GOT3 (cell line): ENCODE measurements at places on chromosomes 3 and 15.

- no peak for DNase-seq
These were observed 4.6 kb downstream of the DENND6A start for GRCh38 chr3:57688291-57688690.

- no peak for DNase-seq
These were observed 215.7 kb upstream of the WNT5A start for GRCh38 chr3:55702822-55703221.

- DNase-seq = no peak
These were observed 87.0 kb downstream of the TMEM108 start for GRCh38 chr3:133125171-133125570.

DNA sequence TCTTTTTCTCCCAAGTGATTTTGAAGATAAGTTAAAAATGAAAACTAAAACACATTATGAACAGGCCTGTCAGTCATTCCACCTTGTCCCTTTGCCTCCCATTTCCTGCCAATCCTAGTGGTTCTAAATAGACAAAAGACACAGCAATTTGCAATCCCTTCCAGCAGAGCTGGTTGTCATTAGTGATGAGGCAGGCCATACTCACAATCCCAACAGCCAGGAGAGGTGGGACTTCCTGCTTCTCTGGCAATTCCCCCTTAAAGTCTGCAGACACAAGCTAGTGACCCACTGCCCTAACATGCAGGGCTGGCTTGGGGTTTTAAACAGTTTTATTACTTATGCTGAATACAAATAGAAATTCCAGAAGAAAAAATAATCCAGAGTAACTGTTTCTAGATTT lies 38.4 kb upstream of the RBP1 start:
- DNase-seq = no peak

GRCh38 chr3:9747267-9747666 lies 2.5 kb upstream of the OGG1 start:
- DNase-seq = no peak

GRCh38 chr3:19541284-19541683 lies 392.7 kb downstream of the EFHB start:
- no peak for DNase-seq

- DNase-seq = no peak
These were observed 36.7 kb upstream of the NDUFB4 start for GRCh38 chr3:120559242-120560061.

DNA sequence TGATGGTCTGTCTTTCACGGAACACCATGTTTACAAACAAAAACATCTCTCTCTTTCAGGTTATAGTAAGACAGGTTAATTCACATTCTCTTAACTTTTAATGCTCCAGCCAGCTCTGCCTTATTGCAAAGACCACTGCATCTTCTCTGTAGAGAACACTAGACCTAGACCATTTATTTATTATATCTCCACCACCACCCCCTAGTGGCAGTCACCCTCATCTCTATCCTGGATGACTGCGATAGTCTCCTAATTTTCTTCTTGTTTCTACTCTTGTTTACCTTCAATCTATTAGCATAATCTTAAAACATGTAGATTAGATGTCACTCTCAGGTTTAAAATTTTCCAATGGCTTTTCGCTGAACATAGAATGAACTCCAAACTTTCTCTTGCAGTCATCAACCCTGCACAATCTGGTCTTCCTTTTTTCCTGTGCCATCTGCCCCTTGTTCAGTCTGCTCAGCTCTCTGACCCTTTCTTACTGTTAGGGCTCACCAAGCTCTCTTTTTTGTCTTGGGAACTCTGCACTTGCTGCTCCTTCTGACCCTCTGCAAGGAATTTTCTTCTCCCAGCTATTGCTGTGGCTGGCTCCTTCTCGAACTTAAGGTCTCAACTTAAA lies 155.6 kb downstream of the SQOR start:
- no peak for DNase-seq

- peak; percentile 17 for DNase-seq
These were observed 8.7 kb downstream of the SEMA3F start for GRCh38 chr3:50163572-50164455.

DNA sequence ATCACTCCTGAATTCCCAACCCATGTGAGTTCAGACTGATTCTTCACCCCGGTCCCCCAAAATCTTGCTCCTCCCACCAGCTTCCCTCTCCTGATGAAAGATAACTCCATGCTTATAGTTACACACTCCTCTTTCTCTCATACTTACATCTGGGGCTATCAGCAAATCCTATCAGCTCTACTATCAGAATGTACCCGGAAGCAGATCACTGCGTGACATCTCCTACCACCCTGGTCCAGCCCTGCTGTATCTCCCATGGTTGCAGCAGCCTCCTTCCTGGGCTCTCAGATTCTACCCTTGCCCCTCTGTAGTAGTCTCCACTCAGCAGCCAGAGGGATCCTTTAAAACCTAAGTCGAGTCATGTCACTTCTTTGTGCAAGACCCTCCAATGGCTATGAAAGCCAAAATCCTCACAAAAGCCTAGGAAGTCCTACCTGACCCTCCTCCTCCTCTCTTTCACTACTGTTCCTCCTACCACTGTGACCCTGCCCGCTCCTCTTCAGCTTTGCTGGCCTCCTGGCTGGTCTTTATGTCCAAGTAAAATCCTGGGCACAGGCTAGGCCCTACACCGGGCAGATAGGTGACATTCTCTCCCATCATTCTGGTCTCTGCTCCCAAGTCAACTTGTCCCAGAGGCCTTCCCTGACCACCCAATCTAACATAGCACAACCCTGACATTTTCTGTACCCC lies 16.2 kb downstream of the XIRP1 start:
- no peak for DNase-seq

DNA sequence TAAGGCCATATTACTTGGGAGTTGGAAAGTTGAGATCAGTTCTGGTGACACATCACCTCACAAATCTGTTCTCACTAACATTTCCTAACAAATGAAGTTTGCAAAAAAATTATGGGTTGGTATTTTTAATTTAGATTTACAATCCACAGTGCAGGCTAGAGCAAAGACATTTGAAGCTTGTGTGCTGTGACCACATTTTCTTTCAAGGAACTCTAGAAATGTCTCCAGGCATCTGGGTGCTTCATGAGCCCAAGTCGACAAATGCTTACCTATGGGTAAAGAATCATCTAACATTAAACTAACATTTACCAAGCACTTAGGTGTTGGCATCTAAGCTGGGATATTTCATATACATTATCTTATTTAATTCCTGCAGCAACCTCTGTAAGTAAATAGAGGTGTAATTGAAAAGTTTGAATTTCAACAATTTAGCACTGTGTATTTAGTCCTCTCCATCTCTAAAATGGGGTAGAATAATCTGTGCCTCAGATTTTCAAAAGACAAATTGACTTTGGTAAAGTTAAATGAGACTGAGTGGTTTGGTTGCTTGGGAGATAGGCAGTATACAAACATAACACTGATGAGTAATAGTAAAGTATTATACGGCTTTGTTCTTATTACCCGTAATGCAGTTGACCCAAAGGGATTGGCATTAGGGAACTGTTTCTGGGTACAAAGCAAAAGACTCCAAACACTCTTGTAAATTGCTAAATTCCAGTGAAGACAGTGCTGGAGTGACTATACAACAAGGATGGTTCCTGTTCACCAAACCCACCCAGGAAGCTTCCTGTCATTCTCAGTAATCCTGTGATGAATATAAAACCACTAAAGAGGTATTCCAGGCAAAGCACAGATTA lies 162.5 kb downstream of the TPRG1 start:
- DNase-seq = no peak

GRCh38 chr3:139654637-139655365 lies 23.0 kb downstream of the NMNAT3 start:
- DNase-seq = no peak

DNA sequence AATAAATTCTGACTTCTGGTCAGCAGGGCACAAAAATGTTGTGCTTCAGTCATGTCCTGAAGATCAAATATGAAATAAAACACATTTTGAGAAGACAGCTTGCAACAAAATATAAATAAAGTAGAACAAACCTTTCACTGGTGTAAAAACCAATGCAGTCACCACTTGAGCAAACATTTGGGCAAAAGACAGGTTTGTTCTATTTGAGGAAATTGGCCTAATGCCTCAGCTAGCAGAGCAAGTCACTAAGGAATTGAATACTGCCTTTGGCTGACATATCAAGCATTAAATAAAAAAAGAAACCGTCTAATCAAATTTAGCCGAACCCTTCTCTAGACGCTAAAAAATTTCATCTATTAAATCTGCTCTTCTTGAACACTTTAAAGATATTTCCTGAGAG lies 475.4 kb upstream of the CNTN3 start:
- no peak for DNase-seq

- DNase-seq = no peak
These were observed 133.2 kb downstream of the SLC25A26 start for GRCh38 chr3:66354001-66354400.

DNA sequence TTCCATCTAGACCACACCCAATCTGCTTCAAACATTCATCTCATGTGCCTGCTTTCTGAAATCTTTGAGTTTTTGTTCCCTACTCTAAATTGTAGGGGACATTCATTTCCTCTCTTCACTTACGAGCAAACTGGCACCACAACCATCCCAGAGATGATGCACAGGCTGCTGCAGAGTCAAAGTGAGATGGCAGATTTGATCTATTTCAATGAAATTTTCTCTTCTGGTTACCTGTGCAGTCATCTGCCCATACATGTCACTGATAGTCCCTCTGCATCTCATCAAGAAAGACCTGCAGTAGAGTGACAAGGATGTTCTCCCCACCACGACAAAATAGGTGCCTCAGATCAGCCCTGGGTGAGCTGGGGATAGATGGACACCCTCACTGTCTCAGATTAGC lies 118.2 kb upstream of the TNFAIP8L3 start:
- DNase-seq = no peak

DNA sequence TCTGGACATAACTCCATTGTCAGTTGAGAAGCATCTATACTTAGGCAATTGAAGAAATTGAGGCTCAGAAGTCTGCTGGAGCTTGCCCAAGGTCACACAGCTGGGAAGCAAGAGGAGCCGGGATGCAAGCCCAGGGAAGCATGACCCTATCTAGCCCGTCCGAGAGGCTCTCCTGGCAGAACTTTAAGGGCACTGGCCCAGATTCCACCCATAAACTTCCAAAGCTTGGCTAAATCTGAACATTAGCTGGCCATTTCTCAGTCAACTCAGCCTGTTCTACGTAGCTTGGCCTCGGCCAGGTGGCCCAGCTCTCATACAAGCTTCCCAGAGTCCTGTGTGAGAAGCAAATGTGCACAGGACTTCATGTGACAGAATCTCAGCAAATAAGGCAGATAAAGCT lies 75.8 kb downstream of the LRIG1 start:
- no peak for DNase-seq

- DNase-seq = peak; percentile 43
These were observed at the start of gene GMNC for GRCh38 chr3:190862209-190863118. GMNC (minus strand) TSS chr3:190862694; CDS start chr3:190862615, 79 bp downstream.

GRCh38 chr3:113247068-113247467 lies 35.7 kb downstream of the BOC start:
- DNase-seq = no peak

GRCh38 chr15:94522125-94522524 lies 290.8 kb downstream of the MCTP2 start:
- no peak for DNase-seq

DNA sequence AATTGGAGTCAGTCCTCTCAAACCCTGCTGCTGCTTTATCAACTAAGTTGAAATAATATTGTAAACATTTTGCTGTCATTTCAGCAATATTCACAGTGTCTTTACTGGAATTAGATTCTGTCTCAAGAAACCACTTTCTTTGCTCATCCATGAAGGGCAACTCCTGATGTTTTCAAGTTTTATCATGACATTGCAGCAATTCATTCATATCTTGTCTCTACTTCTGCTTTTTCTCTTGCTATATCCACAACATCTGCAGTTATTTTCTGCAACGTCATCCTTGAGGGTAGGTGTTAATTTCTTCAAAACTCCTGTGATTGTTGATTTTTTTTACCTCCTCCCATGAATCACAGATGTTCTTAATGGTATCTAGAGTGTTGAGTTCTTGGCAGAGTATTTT lies 181.6 kb downstream of the EPHA6 start:
- DNase-seq = no peak

DNA sequence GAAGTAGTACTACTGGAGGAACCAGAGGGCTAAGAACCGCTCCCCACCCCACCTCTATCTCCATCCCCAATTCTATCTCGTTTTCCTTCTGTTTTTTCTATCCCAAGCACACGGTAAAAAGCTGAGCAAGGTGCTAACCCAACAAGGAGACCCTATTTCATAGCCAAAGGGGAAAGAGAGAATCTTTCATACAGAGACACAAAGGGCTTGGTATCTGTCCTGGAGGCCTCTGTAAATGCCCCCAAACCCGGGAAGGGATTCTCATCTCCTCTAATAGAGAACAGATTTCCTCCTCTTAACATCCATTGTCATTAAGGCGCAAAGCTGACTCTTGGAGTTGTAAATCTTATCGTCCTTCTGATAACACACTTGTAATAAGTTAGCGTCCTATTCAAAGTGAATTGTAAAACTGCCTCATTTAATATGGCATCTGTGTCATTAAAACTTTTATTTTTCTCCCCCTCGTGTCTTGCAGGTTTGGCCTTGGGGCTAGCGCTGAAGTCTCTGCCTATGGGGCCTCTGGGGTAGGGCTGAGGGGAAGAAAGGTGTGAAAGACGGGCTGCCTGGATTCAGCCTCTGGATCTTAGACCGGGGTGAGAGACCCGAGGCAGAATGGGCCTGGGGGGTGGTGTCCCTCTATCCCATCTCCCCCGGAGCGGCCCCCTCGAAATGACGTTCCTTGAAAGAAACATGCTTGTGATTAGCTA lies 12.1 kb downstream of the NR2F2 start:
- no peak for DNase-seq

GRCh38 chr15:100994597-100995446 lies 75.7 kb downstream of the LRRK1 start:
- DNase-seq = no peak

DNA sequence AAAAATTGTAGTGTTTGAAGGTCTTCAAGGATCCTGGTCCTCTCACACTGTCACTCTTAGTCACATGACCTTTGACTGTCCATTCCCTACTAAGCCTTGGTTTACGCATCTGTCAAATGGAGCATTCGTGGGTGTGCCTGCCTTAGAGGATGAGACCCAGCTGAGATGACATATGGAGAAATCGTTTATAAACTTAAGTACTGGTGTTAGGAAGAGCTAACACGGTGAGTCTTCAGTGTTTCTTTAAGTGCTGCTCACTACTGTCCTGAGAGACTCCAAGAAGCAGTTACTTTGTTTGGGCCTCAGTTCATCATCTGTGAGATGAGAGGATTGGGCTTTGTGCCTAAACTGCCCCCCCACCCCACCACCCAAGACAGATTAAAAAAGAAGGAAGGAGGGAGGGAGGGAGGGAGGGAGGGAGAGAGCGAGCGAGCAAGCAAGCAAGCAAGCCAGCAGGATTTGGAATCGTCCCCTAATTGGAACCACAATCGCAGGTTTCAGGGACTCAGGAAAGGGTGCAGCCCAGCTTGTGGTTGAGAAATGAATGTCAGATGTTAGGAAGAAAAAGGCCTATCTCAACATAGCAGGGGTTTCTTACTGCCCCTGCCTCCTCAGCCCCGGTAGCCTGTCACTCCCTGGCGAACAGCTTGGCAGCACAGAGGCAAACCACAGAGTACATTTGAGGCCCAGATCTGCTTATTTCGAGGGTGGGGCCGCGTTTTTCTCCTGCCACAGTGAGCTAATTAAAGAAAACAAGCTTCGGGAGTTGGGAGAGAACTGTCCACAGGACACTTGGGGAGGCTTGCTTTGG lies 32.7 kb downstream of the SMAD3 start:
- DNase-seq = no peak

- DNase-seq = no peak
These were observed 31.9 kb downstream of the TNIK start for GRCh38 chr3:171428321-171428787.
